ENCODE measurements at places on chromosomes 16 and 17.

- peak; percentile 55 for DNase-seq
Observed at GRCh38 chr17:57783338-57783742, 38.2 kb upstream of the CCDC182 start.

- DNase-seq, result no peak
Observed at GRCh38 chr16:54402270-54402669, 115.7 kb upstream of the IRX3 start.

DNA sequence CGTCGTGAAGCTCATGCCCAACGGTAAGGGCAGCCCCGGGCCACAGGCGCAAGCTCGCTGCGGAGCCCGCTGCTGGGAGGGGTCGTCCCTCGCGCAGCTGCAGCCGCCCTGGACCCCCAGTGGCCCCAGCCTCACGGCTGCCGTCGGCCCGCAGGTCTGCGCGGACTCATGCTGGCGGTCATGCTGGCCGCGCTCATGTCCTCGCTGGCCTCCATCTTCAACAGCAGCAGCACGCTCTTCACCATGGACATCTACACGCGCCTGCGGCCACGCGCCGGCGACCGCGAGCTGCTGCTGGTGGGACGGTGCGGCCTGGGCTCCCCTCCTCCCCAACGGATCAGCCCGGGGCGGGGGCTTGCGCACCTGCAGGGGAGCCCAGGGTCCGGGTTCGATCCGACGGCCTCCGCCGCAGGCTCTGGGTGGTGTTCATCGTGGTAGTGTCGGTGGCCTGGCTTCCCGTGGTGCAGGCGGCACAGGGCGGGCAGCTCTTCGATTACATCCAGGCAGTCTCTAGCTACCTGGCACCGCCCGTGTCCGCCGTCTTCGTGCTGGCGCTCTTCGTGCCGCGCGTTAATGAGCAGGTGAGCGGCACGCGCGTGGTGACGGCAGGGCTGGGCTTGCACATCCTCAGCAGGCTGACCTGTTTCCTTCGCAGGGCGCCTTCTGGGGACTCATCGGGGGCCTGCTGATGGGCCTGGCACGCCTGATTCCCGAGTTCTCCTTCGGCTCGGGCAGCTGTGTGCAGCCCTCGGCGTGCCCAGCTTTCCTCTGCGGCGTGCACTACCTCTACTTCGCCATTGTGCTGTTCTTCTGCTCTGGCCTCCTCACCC, 5.8 kb downstream of the SLC5A2 start:
- no peak for DNase-seq

DNA sequence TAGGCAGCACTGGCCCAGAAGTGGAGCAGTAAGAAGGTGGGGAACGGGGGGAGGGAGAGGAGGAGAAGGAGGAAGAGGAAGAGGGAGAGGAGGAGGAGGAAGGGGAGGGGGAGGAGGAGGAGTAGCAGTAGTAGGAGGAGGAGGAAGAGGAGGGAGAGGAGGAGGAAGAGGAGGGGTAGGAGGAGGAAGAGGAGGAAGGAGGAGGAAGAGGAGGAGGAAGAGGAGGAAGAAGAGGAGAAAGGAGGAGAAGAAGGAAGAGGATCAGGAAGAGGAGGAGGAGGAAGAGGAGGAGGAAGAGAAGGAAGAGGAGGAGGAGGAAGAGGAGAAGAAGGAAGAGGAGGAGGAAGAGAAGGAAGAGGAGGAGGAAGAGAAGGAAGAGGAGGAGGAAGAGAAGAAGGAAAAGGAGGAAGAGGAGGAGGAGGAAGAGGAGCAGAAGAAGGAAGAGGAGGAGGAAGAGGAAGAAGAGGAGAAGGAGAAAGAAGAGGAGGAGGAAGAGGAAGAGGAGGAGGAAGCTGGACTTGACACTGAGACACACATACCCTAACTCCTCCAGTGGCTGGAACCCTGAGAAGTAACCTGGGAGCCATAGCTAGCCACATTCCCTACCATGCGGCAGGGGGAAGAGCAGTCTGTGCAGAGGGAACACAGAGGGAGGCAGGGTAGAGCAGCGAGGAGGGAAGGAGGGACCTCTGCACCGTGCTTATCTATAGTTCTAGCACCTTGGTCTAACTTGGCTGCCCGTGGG, 35.8 kb downstream of the LRRC75A start:
- no peak for DNase-seq

DNA sequence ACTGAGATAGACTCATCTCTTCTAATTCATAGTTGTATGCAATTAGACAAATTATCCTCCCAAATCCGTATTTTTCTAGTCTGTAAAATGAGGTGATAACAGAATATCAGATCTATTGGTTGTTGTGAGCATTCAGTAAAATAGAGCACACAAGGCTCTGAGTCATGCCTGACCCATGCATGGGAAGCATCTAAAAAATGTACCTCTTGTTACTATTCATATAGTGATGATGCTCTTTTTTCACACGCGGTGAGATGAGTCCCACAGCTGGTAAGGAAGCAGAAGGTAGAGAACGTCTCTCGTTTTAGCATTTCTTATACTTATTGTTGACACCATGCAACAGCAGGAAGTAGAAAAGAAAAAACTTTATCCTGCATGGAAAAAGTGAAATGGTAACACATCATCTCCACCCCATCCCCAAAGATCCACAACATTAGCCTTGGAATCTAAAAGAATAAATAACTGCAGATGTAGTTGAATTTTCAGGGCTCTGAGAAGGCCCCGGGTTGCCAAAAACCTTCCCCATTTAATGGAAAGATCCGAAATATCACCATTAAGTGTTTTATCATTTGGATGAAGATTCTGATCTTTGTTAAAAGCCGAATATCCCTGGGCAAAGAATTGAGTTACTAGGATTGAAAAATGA, 215.6 kb downstream of the TMEM114 start:
- DNase-seq, result no peak

DNA sequence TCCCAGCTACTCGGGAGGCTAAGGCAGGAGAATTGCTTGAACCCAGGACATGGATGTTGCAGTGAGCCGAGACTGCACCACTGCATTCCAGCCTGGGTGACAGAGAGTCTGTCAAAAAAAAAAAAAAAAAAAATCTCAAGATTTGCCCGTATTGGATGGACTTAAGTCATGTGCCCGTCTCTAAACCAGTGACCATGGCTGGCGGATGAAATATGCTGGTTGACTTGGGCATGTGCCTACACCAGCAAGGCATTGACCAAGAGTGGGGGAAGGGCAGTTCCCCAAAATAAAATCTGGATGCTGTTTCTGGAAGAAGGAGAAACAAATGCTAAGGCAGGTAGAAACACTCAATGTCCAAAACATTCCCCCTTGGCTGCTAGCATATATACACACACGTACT, 21.5 kb upstream of the COL1A1 start:
- DNase-seq, result no peak

- no peak for DNase-seq
Observed at GRCh38 chr16:75558846-75559401, 2.9 kb upstream of the TMEM231 start.

DNA sequence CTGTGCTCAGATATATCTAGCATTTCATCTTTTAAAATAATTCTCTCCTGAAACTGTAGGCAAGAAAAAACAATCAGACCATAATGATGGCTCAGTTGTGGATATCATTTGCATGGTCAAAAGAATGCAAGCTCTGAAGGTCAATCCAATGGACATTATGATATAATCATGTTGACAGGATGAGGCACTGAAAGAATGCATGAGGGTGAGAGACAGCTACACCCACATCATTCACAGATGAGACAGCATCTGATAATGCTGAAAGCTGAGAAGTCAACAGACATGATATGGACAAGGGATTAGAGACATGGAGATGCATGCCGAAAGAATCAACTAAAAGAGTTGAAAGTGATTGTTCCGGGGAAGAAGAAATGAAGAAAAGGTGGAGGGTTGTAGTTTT, 346.4 kb upstream of the CDH5 start:
- no peak for DNase-seq

GRCh38 chr17:12644623-12645022, 21.1 kb upstream of the MYOCD start:
- DNase-seq, result no peak

DNA sequence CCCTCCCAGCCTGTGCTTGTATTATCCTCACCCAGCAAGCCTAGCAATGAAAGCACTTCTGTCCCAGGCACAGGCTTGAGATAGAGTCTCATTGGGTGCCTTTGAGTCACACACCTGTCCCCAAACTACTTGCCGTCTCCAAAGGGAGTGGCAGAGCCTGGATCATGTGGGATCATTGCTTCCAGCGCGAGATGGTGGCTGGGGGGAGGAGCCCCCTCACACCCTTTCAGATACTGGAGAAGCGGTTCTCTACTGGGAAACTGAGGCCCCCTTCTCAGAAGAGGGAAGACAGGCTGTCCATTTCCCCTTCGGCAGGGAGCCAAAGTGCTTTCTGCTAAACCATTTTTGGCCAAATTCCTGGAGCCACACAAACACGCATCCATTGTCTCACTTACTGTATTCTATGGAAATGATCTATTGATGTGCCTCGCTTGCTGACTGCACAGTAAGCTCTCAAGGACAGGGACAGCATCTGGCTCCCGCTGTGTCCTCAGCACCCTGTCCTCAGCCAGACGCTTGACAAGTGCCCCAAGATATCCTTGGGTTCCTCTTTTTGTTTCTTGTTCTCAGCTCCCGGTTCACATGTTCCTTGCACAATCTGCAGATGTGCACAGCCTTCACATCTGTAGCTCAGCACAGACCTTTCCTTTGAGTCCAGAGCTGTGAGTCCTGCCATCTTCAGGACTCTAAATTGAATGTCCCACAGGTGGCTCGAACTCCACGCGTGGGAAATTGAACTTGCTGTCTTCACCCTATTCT, 26.0 kb upstream of the DLX3 start:
- no peak for DNase-seq

- no peak for DNase-seq
Observed at GRCh38 chr17:82895087-82895486, 55.3 kb upstream of the ZNF750 start.

DNA sequence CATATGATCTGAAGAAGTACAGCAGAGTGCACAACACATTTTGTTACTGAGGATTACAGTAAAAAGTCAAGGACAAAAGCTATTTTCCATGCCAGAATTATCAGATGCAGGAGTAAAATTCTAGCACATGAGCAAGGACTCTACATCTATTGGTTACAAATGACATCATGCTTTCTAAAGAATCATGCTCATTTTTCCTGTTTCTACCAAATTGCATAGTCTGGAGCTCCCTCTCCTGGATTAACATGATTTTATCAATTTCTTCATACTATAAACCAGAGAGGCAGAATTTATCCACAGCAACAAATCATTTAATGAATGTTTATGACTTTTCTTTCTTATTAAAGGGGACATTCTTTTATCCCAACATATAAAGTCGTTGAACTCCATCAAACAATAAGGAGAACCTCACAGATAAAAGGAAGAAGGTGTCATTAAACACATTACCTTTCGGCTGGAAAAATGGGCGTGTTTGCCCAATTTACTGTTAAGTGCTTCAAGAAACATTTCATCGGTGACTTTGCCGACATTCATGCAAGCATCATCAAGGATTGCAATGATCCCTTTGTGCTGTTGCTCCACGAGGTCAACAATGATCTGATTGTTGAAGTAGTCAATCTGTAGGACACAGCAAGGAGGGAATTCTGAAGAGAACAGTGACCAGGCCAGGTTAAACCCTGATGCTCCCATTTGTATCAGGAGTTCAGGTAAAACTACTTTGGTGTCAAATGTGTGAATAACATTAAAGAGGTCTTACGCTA, 121.7 kb downstream of the MYO1D start:
- DNase-seq, result peak; percentile 43

GRCh38 chr17:41647940-41648410, 23.6 kb upstream of the KRT17 start:
- DNase-seq, result peak; percentile 73

GRCh38 chr17:17848311-17849082, 11.7 kb upstream of the SREBF1 start:
- DNase-seq, result no peak

- no peak for DNase-seq
Observed at GRCh38 chr16:28069971-28070794, 6.7 kb upstream of the GSG1L start.

DNA sequence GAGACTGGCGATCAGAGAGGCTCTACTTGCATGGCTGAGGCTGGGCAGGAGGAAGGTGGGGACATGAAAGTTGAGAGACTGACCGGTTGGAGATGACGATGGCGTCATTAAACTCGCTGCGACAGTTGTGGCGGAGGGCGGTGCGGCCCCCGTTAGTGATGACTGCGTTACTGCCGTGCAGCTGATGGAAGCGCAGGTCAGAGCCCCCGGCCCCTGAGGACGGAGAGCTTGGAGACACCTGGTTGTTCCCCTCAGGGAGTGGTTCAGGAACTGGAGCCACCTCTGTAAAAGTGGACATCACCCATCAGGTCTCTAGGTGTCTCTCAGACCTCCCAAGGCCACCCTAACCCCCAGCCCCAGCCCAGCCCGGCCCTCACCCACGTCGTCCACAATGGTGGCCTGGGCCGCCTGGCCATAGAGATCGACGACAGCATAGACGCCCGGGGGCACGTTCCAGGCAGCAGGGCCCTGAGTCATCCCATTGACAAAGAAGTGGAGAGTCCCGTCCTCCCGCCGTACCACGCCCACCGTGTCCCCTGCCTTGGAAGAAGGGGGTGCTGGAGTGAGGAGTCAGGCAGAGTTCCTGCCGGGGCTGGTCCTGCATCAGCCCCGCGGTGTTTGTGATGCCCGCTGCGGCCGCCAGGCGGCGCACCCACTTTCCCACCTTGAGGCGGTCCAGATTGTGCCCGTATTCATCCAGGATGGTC, 5.3 kb downstream of the NEURL4 start:
- peak; percentile 55 for DNase-seq

GRCh38 chr16:50396761-50397535, 28.2 kb upstream of the BRD7 start:
- DNase-seq, result no peak

DNA sequence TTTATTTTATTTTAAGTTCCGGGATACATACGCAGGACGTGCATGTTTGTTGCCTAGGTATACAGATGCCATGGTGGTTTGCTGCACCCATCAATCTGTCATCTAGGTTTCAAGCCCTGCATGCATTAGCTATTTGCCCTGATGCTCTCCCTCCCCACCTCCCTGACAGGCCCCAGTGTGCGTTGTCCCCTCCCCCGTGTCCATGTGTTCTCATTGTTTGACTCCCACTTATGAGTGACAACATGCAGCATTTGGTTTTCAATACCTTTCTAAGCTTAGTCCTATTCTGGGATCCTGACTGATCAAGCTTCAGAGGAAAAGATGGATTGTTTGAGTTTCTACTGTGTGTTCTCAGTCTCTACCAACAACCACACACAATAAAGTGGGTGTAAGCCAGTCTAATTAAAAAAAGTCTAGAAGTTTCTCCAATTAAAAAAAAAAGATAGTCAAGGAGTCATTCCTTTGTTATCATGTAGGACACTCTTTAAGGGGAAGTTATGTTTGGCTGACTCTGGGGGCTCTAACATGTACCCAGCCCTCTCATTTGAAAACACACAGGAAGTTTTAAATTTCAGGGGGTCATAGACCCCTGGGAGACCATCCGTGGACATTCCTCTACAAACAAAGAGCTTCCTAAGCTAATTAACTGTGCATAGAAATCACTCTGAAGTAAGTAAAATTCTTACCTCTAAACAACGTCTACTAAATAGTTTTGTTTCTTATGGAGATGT, 66.3 kb upstream of the ADAMTS18 start:
- DNase-seq, result no peak

All from central memory CD4-positive, alpha-beta T cell (primary cell).